ENCODE measurements at places on chromosomes 3 and 15.
A peak's percentile ranks its signal among the peaks of the same experiment; 100 is the strongest.

DNA sequence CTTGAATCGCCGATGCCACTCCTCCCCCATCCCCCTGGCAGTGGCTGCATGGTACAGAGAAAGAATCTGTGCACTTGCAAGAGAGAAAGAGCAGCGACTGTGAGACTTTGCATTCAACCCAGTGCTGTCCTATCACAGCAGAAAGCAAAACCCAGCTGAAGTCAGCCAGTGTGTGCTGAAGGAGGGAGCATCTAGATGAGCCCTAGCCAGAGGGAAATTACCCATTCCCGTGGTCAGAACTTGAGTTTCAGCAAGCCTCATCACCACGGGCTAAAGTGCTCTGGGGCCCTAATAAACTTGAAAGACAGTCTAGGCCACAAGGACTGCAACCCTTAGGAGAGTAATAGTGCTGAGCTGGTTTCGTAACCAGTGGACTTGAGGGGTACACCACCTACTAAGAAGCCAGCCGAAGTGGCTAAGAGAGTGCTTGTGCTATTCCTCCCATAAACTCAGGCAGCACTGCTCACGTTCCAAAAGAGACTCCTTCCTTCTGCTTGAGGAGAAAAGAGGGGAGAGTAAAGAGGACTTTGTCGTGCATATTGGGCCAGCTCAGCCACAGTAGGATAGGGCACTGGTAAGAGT lies 15.2 kb upstream of the PIK3R4 start:
- DNase-seq: no peak

DNA sequence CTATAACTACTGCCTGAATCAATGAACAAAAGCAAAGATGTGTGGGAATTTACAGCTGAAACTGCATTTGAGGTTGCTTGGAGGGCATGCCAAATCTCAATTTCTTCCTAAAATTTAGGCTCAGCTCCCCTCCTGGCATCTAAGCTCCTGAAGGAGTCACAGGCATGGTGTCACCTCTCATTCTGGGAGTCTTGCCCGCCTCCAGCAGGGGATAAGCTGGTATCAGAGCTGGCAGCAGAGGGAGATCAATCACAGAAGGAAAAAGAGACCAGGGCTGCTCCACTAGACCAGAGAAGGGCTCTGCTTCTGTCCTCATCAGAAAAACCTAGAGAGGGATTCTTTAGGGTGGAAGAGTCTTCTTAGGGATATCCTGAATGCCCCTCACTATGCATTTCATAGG lies 150.4 kb upstream of the SLC6A11 start:
- DNase-seq: no peak

DNA sequence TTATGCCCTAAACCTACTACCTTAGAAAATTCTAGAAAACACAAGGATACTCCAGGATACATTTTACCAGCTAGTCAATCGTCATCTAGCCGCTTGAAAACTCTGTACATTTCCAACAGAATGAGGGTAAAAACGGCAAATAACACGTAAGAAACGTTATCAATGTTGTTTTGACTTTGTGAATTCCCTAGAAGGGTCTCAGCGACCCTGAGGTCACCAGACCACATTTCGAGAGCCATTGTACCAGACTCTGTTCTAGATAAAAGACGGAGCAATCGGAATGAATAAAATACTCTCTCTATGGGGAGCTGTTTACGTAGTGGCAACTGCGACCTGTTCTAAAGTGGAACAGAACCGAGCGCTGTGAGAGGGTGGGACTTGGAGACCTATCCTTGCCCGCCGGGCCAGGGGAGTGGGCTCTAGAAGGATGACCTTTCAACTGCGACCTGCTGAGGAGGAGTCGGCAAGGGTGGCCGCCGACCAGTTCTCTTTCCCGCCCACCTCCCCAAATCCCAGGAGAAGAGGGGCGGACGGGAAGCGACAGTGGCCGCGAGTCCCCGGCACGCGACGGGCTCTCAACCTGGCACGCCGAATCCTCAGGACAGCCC lies 778 bp upstream of the AP4E1 start:
- DNase-seq: no peak

DNA sequence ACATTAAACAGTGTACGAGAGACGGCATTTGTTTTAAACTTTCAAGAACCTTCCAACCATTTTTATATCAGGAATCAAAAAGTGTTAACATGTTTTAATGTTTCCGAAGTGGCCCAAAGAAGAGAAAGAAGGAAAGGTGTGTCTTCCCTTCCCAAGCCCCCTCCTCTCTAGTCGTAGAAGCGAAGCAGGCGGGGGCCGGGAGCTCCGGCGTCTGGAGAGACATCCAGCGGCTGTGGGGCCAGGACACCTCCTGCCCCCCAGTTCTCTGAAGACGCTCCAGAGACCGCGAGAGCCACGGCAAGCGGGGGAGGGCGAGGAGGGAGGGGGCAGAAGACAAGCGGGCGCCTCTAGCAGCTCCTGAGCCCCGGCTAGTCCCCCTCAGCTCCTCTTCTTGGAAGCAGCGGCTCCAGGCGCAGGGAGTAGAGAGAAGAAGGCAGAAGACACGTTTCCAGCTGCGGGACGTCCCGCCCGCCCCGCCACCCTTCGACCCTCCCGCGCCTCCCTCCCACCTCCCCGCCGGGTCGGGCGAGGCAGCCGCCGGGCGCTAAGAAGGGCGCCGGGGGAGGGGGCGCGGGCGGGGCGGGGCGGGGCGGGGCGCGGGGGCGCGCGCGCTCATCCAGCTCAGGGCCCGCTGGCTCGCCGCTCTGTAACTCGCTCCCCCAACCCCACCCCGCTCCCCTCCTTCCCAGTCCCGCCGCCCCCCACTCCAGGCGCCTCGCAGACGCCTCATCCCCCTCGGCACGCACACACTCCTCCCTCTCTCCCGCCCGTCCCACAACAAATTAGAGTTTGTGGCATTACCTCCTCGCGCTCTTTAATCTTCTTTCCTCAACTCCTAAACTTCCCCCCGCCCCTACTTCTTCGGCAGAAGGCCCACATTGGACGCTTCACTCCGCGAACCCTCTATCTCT lies at the start of gene ZBTB20:
Gene ZBTB20 (minus strand): TSS at position 871 of the 911 bp plus-strand sequence.
- peak; percentile 24 for DNase-seq

DNA sequence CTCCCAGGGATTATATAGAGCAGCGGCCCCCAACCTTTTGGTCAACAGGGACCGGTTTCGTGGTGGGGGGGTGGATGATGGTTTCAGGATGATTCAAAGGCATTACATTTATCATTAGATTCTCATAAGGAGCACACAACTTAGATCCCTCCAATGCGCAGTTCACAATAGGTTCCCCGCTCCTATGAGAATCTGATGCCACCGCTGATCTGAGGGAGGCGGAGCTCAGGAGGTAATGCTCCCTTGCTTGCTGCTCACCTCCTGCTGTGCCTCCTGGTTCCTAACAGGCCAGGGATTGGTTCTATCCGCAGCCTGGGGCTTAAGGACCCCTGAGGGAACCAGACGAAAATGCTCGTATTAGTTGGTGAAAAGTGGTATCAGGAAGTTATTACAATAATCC lies 1.3 kb upstream of the HACD2 start:
- peak; percentile 24 for DNase-seq

DNA sequence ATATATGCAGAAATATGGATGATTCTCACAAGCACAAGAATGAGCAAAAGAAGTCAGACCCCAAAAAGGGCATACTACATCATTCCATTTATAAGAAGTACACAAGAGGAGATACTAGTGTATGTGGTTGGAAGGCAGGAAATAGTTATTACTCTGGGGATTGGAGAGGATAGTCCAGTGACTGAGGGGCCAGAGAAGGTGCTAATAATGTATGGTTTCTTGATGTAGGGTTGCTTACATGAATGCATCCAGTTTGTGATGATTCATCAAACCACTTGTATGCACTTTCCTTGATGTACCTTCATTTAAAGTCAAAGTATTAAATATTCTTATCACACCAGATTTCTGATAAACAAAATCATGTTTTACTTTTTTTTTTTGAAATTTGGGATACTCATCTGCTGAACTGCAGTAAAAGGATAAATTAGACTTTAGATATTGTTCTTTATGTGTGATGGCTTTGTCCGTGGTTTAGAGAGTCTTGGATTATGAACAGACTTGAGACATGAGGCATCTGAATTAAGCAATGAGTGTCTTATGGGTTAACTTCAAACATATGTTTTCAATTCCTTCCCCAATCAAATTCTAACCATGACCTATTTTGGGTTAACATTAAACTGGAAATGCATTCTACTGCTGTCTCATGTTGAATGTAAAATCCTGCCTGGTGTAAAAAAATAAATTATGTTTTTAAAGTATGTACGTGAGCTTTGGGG lies 171.2 kb downstream of the SEMA6D start:
- no peak for DNase-seq

GRCh38 chr3:177154733-177155132 lies 42.5 kb downstream of the TBL1XR1 start:
- no peak for DNase-seq

DNA sequence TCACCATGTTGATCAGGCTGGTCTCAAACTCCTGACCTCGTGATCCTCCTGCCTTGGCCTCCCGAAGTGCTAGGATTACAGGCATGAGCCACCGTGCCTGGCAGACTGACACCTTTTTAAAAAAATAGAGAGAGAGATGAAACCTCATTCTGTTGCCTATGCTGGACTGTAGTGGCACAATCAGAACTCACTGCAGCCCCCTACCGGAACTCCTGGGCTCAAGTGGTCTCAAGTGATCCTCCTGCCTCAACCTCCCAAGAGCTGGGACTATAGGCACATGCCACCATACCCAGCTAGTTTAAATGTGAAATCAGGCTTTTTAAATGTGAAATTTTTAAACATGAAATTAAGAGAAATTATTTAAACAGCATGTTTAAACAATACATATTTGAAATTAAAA lies 265.2 kb upstream of the UBE2E1 start:
- no peak for DNase-seq

GRCh38 chr3:117998071-117998470 lies 1036.6 kb downstream of the IGSF11 start:
- DNase-seq: no peak

- DNase-seq: no peak
These were observed 60.2 kb downstream of the MAP3K13 start for GRCh38 chr3:185423178-185423577.

DNA sequence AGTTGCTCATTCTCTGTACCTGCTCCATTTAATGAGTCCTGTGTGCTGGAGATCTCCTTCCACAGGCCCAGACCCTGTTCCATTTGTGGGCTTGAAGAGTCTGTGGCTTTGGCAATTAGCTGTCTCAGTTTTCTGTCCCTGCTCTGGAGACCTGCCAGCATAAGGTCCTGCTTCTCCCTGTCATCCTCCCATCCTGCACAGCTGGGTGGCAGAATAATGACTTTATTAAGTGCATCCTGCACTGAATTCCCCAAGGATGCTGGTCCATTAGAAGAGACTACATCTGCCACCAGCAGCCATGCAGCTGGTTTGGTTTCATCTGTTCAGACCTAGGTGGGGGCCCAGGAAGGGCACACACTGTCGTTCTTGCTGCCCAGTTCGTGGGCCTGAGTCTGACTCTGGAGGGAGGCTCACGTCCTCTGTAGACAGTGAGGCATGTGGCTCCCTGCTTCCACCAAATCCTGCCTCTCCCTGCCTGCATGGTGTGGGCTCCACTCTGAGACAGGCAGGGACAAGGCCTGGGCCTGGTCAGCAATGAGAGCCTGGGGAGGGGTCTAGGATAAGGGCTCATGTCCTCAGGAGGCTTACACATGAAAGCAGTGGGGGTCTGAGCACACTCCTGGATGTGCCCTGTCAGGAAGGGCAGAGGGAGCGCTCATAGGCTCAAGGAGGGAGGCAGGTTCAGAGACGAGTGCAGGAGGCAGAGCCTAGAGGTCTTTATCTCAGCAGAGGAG lies 78.4 kb upstream of the PRR23E start:
- DNase-seq: no peak

- DNase-seq: no peak
These were observed 945.1 kb downstream of the IGSF11 start for GRCh38 chr3:118089563-118089962.

DNA sequence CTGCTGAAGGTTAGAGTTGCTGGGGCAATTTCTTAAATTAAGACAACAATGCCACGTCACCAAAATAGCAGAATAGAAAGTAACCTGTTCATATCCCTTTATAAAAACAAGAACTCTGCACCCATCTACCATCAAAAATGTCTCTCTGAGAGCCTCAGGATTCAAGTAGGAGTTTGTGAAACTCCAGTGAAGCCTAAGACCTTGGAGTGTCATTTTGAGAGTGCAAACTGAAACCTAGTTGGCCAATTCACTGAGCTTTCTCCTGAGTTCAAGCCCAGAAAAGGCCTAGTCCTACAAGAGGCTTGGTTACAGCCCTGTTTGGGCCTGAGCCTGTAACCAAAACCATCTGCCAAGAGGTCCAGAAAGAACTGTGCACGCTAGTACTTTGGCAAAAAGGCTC lies 335.1 kb downstream of the EFHB start:
- DNase-seq: no peak

- no peak for DNase-seq
These were observed 102.0 kb downstream of the LMLN start for GRCh38 chr3:198062068-198062465.

DNA sequence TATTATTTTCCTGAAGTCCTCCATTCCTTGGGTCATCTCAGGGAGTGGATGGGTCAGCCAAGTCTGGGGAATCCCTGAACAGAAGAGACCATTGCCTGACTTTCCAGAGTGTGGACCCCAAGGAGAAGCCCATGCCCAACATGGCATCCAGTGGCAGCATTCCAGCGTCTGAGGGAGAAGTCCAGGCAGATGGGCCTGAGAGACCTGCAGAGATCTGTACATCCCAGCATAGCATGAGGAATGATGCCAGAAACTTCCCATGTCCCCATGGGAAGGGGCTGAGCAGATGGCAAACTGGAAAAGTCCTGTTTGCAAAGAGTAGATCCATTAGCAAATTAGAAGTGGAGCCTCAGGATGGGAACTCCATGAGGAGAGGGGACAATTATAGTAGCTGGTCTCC lies 17.6 kb upstream of the COLQ start:
- DNase-seq: no peak

DNA sequence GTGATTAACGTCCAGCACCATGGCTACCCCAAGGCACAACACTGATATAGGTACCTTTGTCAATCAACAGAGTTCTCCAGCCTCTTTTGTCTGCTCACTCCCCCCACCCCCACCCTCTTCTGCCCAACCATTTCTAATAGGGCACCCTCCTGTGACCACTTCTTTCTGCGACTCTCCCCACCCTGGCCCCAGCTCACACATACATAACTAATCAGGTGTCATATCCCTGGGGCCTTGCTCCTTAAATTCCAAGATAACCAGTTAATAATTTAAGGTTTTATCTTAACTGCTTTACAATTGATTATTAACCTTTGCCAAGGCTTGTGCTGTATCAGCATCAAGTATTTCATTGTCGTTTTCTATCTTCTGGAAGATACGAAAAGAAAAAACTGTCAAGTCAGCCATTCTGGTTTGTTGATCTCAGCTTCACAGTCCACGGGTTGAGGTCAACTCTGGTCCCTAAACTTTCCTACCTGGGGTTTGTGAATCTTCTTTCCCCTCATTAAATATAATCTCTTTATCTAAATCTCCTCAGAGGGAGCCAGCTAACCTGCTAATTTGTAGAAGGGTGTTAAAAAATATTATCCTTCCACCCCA lies 27.3 kb upstream of the SLC28A2 start:
- DNase-seq: no peak

- DNase-seq: no peak
These were observed at the start of gene PIGZ for GRCh38 chr3:196968233-196969133. Gene PIGZ, minus strand, starts transcription at chr3:196968833. Its CDS starts 16,802 bp downstream, at chr3:196952031.

GRCh38 chr3:69129531-69129930 lies 7.1 kb upstream of the LMOD3 start:
- no peak for DNase-seq

- DNase-seq: no peak
These were observed 56.4 kb upstream of the C15orf39 start for GRCh38 chr15:75145027-75145841.

Measured in HTR-8/SVneo (cell line).